Activated CD8-positive, alpha-beta memory T cell treated with anti-CD3 and anti-CD28 coated beads, Interleukin-2, amount 10 ng/mL, durations not matched to agents 7 days and 5 days (primary cell): ENCODE measurements at places on chromosomes 2 and 18.

GRCh38 chr18:12895626-12896025, 11.6 kb upstream of the PTPN2 start:
- H3K4me3 ChIP-seq = no peak overlapping the region
- no peaks in the 10 kb centered on the region for H3K36me3 ChIP-seq
- DNase-seq = no peak
- peaks cover 34% of the 10 kb centered on the region for H3K27me3 ChIP-seq

DNA sequence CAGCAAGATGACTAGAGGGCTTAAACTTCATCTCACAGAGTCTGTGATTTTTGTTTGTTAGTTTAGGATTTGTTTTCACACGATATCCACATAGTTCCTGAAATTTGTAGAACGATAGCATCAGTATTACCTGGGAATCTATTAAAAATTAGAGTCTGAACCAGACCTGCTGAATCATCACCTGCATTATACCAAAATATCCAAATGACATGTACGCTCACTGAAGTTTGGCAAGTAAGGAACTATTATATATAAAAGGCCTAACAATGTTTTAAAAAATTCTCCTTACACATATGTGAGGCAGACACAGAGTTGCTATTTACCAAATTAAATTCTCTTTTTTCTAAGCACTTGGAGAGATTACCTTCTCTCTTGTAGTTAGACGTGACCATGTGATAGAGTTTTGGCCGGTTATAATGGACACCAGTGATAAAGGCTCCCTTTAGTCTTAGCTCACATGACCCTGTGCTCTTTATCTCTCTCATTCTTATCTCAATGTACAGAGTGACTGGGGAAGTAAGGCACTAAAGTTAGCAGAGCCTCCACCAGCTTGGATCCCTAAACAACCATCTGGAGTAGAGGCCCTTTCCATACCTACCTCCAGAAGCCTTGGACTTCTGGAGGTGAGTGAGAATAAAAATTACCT, 363.1 kb downstream of the DSC3 start:
- no peak for DNase-seq
- H3K4me3 ChIP-seq = no peak overlapping the region
- no peak overlapping the region for H3K27ac ChIP-seq
- H3K36me3 ChIP-seq = no peaks in the 10 kb centered on the region
- no peaks in the 10 kb centered on the region for H3K27me3 ChIP-seq

GRCh38 chr18:48036641-48037421, 106.4 kb upstream of the SMAD2 start:
- no peak overlapping the region for H3K27ac ChIP-seq
- H3K4me1 ChIP-seq = no peaks in the 10 kb centered on the region
- no peak for DNase-seq
- H3K27me3 ChIP-seq = no peaks in the 10 kb centered on the region

DNA sequence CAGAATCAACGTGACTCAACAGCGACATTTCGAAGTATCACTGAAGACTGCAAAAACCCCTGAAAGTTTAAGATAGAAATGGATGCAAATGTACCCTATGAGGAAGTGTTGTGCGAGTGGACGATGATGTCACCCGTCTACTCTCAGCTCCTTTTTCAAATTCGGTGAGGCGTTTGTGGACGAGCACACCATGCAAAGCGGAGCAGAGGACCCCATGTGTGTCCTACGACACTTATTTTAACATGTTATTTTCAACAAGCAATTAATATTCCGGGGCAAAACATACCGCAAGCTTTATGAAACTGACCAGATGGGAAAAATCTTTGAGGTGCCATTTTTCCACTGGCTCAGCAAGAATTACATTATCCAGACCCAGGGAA, 2.0 kb downstream of the PXDN start:
- H3K27ac ChIP-seq = no peak overlapping the region
- peaks cover 42% of the 10 kb centered on the region for H3K27me3 ChIP-seq
- H3K4me3 ChIP-seq = no peak overlapping the region
- H3K36me3 ChIP-seq = no peaks in the 10 kb centered on the region

GRCh38 chr18:6868033-6868432, 138.5 kb downstream of the ARHGAP28 start:
- H3K36me3 ChIP-seq = no peaks in the 10 kb centered on the region
- DNase-seq = no peak
- H3K27me3 ChIP-seq = no peaks in the 10 kb centered on the region
- no peak overlapping the region for H3K4me3 ChIP-seq
- H3K4me1 ChIP-seq = no peaks in the 10 kb centered on the region
- no peak overlapping the region for H3K27ac ChIP-seq

- peak overlapping the region; percentile 98 for H3K27ac ChIP-seq
- H3K36me3 ChIP-seq = peaks cover 25% of the 10 kb centered on the region
- DNase-seq = peak; percentile 76
- no peaks in the 10 kb centered on the region for H3K27me3 ChIP-seq
- H3K4me3 ChIP-seq = peak overlapping the region; percentile 56
- peaks cover 92% of the 10 kb centered on the region for H3K4me1 ChIP-seq
Observed at GRCh38 chr2:105798595-105798994, 53.9 kb downstream of the NCK2 start.

- H3K4me1 ChIP-seq = peaks cover 31% of the 10 kb centered on the region
- no peaks in the 10 kb centered on the region for H3K36me3 ChIP-seq
- DNase-seq = no peak
- no peak overlapping the region for H3K4me3 ChIP-seq
Observed at GRCh38 chr2:127088706-127089105, 18.2 kb downstream of the BIN1 start.

GRCh38 chr2:188291617-188292347, at the start of gene GULP1:
TSS of gene GULP1 (plus strand) at chr2:188291874. CDS start at chr2:188477703, 185,829 bp downstream.
- H3K36me3 ChIP-seq = peaks cover 4% of the 10 kb centered on the region
- DNase-seq = no peak
- H3K27ac ChIP-seq = no peak within 1 kb of the TSS

DNA sequence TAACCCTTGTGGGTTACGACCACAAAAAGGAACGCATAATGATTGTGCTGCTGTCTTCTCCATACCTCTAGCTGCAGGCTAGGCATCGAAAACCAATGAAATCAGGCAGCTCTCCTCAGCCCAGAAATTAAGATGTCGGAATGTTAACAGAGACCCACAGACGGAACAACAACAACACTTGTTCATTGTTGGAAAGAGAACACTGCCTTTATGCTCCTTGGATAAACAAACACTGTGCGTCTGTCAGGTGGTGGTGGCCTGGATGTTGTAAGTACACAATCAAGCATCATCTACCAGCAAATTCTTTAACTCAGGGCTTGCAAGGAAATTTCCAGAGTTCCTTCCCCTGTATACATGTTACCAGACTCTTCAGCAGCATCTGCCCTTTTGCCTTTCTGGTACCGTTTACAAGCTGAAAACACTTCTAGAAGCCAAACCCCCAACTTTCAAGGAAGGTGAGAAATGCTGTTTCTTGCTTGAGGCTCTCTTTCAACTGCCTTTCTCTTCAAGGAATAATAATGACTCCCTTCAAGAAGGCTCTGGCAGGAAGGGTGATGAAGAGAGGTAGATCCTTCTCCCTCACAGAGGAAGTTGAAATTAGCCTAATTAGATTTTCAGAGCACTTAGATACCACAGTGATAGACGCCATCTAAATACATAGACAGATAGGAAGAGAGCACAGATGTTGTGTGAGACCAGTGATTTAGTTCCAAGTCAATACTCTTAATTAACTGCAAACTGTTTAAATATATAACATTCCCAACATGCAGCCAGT, 332.7 kb downstream of the ZNF521 start:
- DNase-seq = no peak
- H3K36me3 ChIP-seq = no peaks in the 10 kb centered on the region
- no peak overlapping the region for H3K27ac ChIP-seq
- no peaks in the 10 kb centered on the region for H3K4me1 ChIP-seq

- no peaks in the 10 kb centered on the region for H3K36me3 ChIP-seq
- no peak overlapping the region for H3K27ac ChIP-seq
- peaks cover 2% of the 10 kb centered on the region for H3K27me3 ChIP-seq
Observed at GRCh38 chr18:9418047-9418690, 57.1 kb upstream of the RALBP1 start.

- H3K4me3 ChIP-seq = no peak overlapping the region
- H3K4me1 ChIP-seq = no peaks in the 10 kb centered on the region
- peaks cover 18% of the 10 kb centered on the region for H3K36me3 ChIP-seq
- H3K27me3 ChIP-seq = no peaks in the 10 kb centered on the region
- no peak overlapping the region for H3K27ac ChIP-seq
Observed at GRCh38 chr18:5317186-5317585, 21.7 kb upstream of the ZBTB14 start.

GRCh38 chr2:234375176-234375880, 121.6 kb downstream of the ARL4C start:
- no peaks in the 10 kb centered on the region for H3K27me3 ChIP-seq
- no peak overlapping the region for H3K27ac ChIP-seq
- peaks cover 6% of the 10 kb centered on the region for H3K36me3 ChIP-seq
- peaks cover 41% of the 10 kb centered on the region for H3K4me1 ChIP-seq

DNA sequence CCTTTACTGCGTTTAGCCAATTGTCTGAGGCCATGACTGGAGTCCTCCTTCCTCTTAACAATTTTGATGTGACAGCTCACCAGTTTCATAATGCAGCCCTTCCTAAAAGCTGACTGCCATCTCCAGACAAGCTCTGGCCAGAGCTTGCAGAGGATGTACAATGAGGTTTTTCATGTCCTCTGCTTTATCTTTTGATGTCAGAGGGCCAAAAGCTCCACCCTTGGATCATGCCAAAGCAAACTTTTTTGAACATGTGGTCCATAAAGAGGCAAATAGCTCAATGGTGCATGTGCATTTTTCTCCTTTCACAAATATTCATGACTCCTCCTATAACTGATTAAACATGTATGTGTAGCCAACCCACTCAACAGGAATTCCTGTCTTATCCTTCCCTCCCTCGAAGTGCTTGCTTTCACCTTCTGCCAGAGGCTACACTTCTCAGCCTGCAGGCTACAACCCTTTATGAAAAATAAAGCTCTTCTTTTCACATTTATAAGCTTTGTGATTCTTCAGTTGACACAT, 266.2 kb downstream of the FBXO15 start:
- DNase-seq = no peak
- H3K4me1 ChIP-seq = no peaks in the 10 kb centered on the region
- no peaks in the 10 kb centered on the region for H3K36me3 ChIP-seq
- H3K27me3 ChIP-seq = no peaks in the 10 kb centered on the region
- H3K4me3 ChIP-seq = no peak overlapping the region
- no peak overlapping the region for H3K27ac ChIP-seq

GRCh38 chr2:234496055-234496834, 636 bp downstream of the ARL4C start:
- peak overlapping the region; percentile 98 for H3K4me3 ChIP-seq
- no peaks in the 10 kb centered on the region for H3K27me3 ChIP-seq

GRCh38 chr2:240519396-240520129, 38.2 kb downstream of the ANKMY1 start:
- H3K4me3 ChIP-seq = no peak overlapping the region
- no peaks in the 10 kb centered on the region for H3K27me3 ChIP-seq
- peak; percentile 33 for DNase-seq
- no peak overlapping the region for H3K27ac ChIP-seq
- peaks cover 7% of the 10 kb centered on the region for H3K4me1 ChIP-seq
